D721Med (cell line): ENCODE measurements at places on chromosomes 7 and 10.

- no peak for DNase-seq
Measured at GRCh38 chr10:60806921-60807320, 28.6 kb downstream of the CDK1 start.

DNA sequence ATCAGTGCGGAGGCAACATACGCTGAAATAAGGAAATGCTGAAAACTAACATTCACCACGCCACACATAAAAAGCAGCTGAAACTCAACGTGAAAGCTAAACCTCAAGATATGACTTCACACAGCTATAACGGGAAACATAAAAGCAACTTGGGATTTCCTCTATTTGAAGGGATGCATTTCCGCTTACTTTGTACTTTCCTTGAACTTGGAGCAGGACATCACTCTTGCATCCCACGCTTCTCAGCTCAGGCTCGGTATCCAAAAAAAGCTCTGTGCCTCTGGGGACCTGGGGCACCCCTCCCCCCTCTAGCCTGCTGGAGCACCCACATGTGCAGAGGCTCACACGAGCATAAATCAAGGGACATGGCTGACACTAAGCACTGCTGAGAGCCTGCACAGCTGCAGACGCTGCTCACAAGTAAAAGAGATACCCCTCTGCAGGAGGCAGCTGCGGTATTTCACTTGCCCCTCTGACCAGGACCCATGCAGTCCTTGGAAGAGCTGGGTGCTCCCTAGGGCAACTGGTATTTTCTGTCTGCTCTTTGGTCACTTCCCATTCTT, 34.2 kb downstream of the PARD3 start:
- DNase-seq = no peak

- no peak for DNase-seq
Measured at GRCh38 chr10:131090761-131091661, 220.5 kb downstream of the TCERG1L start.

GRCh38 chr10:127450644-127451043, 98.5 kb upstream of the NPS start:
- no peak for DNase-seq

DNA sequence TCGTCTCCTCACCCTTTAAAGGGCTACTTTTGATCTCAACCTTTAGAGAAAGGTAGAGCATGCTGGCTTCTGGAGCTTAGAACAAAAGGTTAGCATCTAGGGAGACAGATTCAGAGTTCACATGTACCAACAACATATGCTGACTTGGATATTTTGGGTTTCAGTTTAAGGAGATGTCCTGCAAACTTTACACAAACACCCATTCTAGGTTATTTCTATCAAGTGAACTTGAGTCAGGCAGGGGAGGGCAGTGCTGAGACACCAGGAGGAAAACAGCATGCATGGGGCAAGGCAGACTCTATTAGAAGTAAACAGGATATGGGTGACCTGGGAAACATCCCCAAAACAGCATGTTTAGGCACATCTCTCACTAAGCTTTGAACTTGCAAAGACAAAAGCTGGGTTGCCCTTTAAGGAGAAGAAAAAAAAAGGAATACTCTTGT, 43.8 kb downstream of the ARL4A start:
- DNase-seq = no peak

- no peak for DNase-seq
Measured at GRCh38 chr7:159149488-159149887, 4.8 kb upstream of the VIPR2 start.

GRCh38 chr7:72337390-72338167, 74.6 kb downstream of the CALN1 start:
- DNase-seq = no peak

GRCh38 chr10:102065561-102066398, 631 bp downstream of the HPS6 start:
- DNase-seq = no peak

GRCh38 chr10:22620140-22620857, 94.1 kb downstream of the PIP4K2A start:
- DNase-seq = no peak

DNA sequence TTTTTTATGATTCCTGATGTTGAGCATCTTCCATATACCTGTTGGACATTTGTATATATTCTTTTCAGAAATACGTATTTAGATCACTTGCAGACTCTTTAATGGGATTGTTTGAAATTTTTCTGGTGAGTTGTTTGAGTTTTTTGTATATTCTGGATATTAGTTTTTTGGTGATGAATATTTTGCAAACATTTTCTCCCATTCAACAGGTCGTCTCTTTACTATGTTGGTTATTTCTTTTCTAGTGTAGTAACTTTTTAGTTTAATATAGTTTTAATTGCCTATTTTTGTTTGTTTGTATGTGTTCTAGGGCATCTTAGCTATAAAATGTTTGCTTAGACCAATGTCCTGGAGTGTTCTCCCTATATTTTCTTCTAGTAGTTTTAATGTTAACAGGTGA, 72.7 kb downstream of the ZWINT start:
- DNase-seq = no peak

GRCh38 chr10:80529604-80530003, 8.1 kb upstream of the SH2D4B start:
- no peak for DNase-seq

DNA sequence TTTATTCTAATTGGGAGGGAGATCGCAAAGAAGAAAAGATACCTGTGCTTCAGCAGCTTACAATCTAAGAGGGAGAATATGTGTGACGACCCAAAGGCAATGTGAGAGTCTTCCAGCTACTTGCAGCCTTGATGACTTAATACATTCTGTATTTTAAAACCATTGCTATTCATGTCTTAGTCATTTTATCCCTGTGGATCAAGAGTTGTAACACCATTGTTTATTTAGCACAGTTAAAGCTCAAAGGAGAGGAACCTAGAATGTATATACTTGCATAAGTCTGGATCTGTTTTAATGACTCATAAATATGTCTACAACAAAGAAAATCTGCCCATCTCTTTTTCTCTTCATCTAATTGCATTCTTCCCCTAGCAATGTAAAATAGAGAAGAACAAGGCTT, 117.9 kb upstream of the DLX6 start:
- DNase-seq = no peak

DNA sequence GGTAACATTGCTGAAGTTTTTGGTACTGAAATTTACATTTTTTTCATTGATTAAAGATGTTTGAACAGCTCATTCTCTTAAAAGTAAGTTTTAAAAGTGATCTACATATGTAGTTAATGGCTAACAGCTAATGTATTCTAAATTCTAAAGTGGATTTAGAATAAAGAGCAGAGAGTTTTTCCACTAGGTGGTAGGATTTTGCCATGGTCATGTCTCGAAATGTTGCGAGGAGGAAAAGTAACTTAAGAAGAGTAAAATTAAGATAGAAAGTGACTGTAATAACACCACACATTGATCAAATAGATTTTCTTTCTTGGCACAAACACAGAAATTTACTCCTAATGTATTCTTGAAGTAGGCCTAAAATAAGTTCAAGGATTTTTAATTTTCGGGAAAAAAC, 19.8 kb downstream of the LSMEM1 start:
- no peak for DNase-seq

DNA sequence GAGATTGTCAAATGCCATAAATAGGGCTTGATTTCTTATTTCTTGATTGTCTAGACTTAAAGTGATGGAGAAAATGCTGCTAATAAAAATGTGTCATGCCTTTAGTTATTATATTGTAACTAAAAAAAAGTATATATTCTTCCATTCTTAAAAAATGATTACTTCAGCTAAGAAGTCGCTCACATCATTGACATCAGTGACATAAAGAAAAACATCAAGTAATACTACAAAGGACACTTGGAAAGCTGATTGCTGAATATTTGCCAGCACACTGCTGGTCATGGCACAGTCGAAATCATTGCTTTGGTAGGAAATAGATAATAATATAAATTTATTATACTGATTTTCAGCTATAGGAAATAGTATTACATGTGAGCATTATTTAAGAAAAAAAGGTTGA, 62.6 kb downstream of the LOXL4 start:
- DNase-seq = no peak

DNA sequence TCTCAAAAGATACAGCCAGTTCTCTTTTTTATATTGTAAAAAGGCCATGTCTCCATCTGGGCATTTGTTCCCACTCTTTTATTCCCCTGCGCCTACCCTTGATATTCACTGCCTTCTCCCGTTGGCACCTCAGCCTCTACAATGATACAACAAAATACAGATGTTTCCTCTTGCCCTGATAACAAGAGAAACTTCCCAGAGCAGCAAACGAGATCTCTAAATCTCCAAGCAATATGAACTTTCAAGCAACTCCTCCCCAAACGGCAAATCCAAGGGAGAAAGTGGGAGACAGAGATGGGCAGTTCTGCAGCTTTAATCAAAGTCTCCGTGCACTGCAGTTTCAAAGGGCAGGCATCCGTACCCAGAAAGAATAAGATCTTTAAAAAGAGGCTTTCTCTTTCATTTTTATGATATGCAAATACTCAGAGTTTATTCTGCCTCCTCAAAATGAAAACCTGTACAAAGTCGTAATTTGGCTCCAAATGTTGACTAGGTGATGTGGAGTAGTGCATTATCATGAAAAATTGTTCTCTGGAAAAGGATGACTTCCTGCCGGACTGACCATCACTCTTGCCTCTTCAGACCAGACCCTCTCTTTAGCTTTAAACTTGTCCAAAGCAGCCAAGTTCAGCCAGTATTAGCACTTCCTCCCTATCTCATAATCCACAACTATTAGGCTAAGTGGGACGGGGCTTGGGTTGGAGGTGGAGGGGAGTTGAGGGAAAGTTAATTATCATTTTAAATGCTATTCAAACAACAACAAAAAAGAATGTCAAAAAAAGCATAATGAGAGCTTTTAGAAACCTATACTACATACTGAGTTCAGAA, 682 bp downstream of the HGF start:
- DNase-seq = no peak

GRCh38 chr10:32931593-32931992, 26.4 kb downstream of the ITGB1 start:
- no peak for DNase-seq

- DNase-seq = no peak
Measured at GRCh38 chr7:126570845-126571244, 681.9 kb downstream of the GRM8 start.

- DNase-seq = no peak
Measured at GRCh38 chr7:26278770-26279169, 12.9 kb upstream of the SNX10 start.

GRCh38 chr10:33883881-33884280, 549.4 kb upstream of the NRP1 start:
- DNase-seq = no peak

- DNase-seq = no peak
Measured at GRCh38 chr7:159091041-159091440, 53.6 kb downstream of the VIPR2 start.

DNA sequence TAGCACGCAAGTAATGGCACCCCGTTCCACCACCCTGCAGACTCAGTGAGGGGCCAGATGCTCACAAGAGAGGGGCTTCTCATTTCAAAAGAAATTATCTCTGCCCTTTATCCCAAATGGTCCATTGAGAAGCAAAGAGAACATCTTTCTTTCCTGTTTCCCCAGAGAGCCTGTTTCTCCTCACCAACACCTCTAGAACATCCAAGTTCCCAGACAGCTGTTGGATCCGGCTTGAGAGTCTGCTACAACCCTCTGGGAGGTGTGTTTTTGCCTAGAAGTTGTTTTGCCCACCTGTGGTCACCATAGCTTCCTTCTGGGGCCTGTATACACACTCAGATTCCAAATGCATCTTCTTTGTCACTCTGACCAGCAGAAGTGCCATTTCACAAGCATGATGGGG, 637.4 kb downstream of the LRMDA start:
- no peak for DNase-seq

GRCh38 chr10:82551506-82551905, 676.5 kb downstream of the NRG3 start:
- no peak for DNase-seq

DNA sequence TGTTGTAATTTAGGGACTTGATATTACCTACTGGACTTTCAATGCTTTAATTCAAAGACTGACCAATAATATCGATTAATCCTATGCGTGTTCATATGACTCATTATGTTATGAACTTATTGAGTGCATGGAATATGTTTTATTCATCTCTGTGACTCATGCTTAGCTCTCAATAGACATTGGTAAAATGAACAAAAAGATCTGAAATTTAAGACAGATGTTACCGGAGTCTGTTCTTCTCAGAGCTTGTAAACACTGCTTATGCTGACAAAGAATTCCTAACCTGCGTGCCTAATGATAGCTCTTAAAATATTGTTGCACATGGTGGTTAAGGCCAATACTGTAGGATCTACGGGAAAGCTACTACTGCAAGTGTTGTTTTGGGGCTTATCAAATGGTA, 131.5 kb upstream of the ACBD5 start:
- no peak for DNase-seq

GRCh38 chr7:119640861-119641260, 632.1 kb upstream of the KCND2 start:
- DNase-seq = no peak

DNA sequence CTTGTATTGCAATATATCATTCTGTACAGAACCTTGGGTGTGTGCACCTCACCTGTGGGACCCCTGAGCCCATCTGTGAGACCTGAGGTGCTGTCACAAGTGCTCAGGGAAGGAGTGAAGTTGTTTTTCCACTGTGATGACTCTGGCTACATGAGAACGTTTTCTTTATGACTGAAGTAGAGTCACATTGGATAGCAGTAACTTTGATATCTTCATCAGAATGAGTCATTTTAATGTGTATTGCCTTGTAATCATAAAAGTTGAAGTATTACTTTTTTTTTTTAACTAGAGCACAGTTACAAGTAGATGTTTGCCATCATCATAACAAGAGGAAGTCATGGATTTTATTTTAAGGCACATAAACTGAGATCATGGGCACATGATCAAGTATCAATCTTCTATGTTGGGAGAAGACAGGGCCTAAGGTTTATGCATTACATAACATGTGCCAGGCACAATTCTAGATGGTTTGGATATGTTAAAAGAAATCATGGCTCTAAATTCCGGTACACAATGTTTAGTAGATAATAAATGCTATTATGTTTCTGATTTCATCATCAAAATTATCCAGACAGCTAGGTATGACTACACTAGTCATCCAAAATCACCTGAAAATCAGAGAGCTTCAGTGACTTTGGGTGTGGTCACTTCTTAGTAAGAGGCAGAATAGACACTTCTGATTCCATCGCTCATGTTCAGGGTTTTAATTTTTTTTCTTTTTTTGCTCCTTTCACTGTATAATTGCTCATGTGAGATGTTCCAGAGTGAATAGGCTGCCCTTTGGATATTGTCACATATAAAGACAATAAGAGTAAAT, 82.7 kb upstream of the KLF6 start:
- DNase-seq = no peak

DNA sequence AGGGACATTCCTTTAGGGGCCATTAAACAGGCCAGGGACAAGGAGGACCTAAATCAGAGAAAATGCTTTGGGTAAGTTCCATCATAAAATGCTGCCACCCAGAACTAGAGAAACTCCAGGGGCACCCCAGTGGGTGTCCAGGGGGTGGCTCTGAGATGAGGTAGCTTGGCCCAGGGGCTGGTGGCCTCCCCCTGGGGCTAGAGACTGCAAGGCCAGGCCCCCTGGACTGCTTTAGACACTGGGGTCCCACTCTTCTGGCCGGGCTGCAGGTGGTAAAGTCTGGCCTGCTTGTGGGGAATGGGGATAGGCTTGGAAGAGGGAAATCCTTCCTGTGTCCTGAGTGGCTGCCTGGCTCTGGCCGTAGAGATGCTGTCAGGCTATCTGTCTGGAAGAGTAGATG, 169.6 kb upstream of the PODXL start:
- DNase-seq = no peak
